ENCODE measurements at places on chromosomes 16 and 17.
A peak's percentile ranks its signal among the peaks of the same experiment; 100 is the strongest.

GRCh38 chr16:23348579-23349469, 46.7 kb downstream of the SCNN1B start:
- DNase-seq, result peak; percentile 30

- DNase-seq, result no peak
Measured at GRCh38 chr16:11143372-11144035, 112.5 kb downstream of the SOCS1 start.

DNA sequence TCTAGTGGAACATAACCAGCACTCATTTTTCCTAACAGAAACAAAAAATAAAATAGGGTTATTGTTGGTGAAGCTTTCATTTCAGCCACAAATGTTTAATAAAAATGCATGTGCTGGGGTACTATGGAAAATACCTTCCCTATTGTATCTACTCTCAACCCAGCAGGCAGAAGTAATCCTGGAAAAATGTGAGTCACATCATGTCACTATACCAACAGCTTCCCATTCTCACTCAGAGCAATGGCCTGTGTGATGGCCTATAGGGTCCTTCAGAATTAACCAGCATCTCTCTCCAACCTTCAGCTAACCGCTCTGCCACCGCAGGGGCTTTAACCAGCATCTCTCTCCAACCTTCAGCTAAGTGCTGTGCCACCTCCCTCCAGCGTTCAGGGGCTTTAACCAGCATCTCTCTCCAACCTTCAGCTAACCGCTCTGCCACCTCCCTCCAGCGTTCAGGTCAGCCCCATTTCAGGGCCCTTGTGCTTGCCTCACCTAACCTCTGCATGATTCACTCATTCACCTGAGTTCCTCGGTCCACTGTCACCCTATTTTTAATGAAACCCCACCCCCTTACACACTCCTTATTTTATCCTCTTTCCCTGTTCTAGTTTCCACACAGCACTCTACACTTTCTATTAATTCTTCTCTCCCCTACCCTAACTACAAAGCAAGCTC, 34.0 kb downstream of the UBE2G1 start:
- DNase-seq, result peak; percentile 51

DNA sequence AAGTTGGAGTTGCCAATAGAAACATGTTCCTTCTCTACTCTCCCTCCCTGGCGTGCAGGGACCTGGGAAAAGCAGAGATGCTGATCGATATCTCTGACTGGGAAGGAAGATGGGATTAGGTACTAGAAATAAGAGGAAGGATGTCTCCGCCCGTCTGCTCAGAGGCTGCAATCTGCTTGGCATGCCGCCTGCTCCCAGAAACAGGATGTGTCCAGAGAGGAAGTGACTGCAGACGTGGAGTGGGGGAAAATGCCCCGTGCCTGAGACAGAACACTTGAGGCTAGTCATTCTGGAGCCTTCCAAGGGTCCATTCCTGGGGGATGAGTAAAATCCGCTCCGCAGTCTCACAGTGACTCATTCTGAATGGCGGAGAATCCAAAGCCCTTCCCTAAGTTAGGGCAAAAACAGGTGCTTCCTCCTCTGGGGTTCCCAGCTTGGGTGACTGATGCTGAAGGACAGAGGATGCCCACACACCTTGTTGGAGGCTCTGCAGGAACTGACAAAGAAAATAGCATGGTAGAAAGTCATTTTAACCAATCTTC, 45.0 kb upstream of the SMURF2 start:
- peak; percentile 100 for DNase-seq

DNA sequence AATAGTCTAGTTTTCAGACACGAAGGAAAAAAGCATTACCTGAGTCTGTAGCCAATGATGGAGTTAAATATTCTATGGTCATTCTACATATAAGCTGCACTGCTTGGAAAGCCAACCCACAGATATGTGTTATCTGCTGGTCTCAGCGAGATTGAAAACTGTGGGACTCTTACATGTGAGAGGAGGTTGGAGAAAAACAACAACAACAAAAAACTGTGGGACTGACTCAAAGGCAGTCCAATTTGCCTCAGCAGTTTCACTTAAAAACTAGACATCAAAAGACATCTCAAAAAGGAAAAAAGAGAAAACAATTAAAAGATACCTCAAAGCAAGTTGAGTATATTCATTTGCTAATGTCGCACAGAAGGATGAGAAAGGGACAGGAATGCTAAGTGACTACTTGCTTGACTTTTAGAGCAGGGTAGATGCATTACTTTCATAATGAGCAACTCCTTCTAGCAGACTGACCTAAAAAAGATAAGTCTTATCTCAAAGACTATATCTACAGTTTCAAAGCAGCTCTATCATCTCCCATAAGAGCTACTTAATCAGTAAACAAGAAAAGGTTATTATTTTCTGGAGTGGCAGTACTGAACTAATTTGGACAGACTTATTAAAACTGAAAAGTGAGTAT, 35.5 kb upstream of the ITGA2B start:
- DNase-seq, result no peak

- peak; percentile 69 for DNase-seq
Measured at GRCh38 chr17:27760069-27760885, 40.1 kb downstream of the NOS2 start.

- DNase-seq, result no peak
Measured at GRCh38 chr17:58311429-58311894, 17.1 kb downstream of the TSPOAP1 start.

DNA sequence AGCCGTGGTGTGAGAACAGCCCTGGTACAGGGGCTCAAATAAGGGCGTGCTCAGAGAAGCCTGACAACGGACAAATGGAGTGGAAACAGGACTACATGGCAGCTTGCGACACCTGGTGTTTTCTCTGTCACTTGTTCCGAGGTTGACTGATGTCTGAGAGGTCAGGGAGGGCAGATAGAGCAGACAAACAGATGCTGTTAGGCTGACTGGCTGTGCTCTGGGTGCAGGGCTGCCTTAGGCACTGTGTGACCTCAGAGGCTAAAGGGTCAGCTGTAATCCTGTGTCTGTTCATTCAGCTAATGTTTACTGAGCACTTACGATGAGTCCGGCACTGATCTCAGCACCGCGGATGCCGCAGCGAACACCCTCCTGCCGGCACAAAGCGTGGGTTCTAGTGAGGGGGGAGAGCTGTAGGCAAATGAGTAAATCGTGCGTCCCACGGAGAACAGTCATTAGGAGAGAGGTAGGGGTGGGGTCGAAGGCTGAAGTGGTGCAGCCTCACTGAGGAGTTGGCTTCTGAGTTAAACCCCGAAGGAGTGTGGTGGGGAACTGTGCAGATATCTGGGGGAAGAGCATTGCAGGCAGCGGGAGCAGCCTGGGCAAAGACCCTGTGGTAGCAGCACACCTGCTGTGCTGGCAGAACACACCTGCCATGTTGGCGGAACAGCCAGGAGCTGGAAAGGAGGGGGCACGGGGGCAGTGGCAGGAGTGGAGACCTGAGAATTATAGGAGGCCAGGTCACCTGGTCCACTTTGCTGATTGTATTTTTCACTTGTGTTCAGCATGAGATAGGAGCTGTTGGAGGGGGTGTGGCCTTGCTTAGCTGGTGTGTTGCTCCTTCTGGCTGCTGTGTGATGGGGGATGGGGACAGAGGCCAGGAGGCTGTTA, 35.0 kb downstream of the GPT2 start:
- no peak for DNase-seq

- DNase-seq, result peak; percentile 16
Measured at GRCh38 chr17:34307110-34307509, 12.1 kb upstream of the CCL8 start.

DNA sequence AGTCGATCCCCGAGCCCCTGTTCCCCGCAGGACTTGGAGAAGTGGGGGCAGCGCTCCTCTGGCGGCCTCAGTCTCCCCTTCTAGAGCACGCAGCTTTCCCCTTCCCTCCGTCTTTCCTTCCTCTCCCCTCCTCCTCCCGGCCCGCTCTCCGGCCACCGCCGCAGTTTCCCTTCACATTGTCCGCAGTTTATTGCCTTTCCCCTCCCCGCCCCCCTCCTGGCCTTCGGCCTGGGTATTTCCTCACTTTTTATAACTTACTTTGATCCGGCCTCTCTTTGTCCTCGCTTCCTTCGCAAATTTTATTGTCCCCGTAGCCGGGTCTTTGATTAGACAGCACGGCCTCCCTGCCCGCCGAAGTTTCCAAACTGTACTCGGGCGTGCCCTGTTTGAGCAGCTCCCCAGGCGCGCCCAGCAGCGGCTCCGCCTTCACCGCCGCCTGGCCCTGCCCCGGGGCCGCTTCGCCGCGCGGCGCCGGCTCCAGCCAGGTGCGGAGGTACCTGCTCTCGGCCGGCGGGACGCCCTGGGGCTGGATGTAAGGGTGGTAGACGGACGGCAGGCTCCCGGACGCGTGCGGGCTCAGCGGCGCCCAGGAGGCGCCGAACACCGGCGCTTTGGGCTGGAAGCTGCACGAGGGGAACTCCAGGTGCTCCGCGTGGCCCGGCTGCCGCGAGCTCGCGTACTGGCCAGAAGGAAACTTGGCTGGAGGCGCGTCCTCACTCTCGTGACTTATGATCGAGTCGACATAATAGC, 488 bp downstream of the HOXB9 start:
- DNase-seq, result peak; percentile 60

DNA sequence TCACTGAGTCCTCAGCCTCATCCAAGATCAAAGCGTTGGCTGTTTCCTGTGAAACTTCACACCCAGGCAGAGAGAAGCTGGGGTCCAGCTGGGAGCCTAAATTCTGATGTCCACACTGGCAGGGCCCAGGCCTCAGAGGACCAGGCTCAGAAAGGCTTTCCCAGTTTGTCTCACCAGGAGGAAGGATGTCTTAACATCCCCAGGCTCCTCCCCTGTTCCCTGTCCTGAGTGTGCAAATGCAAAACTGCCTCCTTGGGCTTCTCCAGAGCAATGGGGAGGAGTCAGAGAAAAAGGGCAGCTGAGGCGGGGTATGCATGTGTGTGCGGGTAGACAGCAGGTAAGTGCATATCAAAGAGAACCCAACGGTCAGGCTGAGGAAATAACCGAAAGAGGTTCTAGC, 45.7 kb downstream of the CUEDC1 start:
- no peak for DNase-seq

GRCh38 chr16:9008601-9009260, 45.0 kb upstream of the USP7 start:
- DNase-seq, result peak; percentile 80

GRCh38 chr16:30644334-30644830, 6.4 kb upstream of the PRR14 start:
- DNase-seq, result no peak

DNA sequence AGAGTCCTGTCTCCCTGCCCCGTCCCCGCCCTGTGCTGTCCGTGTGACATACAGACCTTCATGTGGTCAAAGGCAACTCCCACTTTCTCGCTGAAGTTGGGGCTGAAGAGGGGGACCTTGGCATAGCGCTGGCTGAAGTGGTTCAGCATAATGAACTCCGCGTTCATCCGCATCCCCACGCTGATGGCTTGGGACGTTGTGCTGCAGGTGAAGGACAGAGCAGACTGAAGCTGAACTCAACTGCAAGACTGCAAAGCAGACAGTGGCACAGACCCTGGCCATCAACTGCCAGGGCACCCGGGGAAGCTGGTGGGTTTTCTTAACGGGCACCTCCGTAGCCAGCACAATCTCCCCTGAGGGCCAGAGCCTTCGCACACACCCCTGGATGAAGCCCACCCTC, 24.2 kb downstream of the ELAC2 start:
- no peak for DNase-seq

DNA sequence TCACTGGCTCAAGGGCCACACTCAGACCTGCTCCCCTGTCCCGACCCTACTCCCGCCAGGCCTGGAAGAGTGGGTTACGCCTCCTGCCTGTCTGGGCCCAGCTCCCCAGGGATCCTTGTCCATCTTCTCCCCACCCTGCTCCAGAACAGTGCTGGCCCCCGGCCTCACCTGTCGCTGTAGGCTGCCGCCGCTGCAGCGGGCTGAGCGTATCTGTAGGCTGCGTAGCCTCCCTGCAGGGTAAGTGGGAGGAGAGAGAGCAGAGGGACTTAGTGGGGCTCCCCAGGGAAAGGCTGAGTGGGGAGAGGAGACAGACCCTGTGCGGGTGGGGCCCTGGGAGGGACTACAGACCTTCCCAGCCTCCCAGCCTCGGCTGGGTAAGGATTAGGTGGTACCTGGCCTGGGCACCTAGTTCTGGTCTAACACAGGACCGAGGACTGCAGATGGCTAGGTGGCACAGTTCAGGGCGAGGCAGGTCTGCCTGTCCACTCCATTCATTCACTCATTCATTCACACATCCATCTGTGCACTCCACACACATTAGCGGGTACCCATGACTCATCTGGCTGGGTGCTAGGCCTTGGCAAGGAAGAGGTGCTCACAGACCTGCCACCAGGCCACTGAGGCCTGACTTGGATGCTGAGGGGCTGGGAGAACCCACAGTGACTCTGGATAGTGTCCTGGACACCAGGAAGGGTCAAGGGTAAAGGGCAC, 20.9 kb downstream of the ENGASE start:
- no peak for DNase-seq

- no peak for DNase-seq
Measured at GRCh38 chr17:79478051-79478461, 132.8 kb downstream of the RBFOX3 start.

DNA sequence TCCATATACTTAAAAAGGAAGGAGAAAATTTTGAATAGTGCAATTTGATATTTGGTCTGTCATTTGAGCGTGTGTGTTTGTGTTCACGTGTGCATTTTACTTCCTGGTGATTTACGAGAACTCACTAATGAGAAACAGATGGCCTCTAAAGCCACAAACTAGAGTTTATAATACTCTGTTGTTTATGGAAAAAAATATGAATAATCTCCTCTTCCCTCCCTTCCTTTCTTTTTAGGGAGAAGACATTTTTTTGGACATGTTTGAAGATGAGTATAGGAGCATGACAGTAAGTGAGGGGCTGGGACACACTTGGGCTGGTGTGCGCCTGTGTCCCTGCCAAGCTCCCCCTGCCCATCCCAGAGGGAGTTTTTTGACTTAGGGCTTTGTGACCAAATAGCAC, 102.7 kb downstream of the CLEC16A start:
- DNase-seq, result no peak

- no peak for DNase-seq
Measured at GRCh38 chr16:19859603-19860002, 25.0 kb downstream of the GPRC5B start.

GRCh38 chr17:14604591-14605266, 303.8 kb downstream of the HS3ST3B1 start:
- DNase-seq, result no peak

- DNase-seq, result no peak
Measured at GRCh38 chr17:6797718-6798351, 21.8 kb downstream of the FBXO39 start.

- DNase-seq, result no peak
Measured at GRCh38 chr16:80946481-80946880, 60.2 kb downstream of the CMC2 start.

DNA sequence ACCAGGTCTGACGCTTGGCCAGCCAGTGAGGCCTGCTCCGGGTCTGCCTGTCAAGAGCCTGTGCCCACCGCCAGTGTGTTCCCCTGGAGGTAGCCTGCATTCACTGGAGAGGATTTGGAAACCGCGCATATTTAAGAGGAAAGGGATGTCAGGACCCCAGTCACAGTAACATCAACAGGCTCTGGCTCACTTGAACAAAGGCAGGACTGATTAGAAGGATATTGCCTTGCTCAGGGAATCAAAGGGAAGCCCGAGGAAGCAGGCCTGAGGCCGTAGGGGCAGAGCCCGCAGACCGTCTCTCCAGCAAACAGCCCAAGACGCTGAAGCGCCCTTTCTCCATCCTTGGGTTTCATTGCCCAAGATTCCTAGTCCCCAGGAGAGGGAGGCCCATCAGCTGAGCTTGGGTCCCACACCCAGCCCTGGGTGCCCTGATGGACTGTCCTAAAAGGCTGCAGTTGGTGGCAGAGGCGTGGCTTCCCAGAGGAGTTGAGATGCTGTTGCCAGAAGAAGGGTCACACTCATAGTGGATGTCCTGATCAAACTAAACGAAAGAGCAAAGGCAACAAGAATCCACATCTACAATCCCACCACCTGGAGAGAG, 23.2 kb downstream of the NT5M start:
- DNase-seq, result no peak
